Muscle of back (tissue), 13 donors: ENCODE measurements at places on chromosomes 1 and 21.
A peak's percentile ranks its signal among the peaks of the same experiment; 100 is the strongest.

GRCh38 chr1:21860971-21861370 is 48.9 kb downstream of the LDLRAD2 start:
- DNase-seq, result no peak

GRCh38 chr1:113507552-113508214 is 117.4 kb downstream of the MAGI3 start:
- DNase-seq, result no peak

GRCh38 chr1:119656410-119656955 is 8.4 kb upstream of the ZNF697 start:
- DNase-seq, result no peak

GRCh38 chr21:40647706-40648105 is 199.3 kb downstream of the DSCAM start:
- DNase-seq, result peak; percentile 54

- no peak for DNase-seq
Observed at GRCh38 chr1:231214918-231215680, 25.9 kb upstream of the GNPAT start.

GRCh38 chr1:248596615-248597014 is 885 bp downstream of the OR2T10 start:
- no peak for DNase-seq

DNA sequence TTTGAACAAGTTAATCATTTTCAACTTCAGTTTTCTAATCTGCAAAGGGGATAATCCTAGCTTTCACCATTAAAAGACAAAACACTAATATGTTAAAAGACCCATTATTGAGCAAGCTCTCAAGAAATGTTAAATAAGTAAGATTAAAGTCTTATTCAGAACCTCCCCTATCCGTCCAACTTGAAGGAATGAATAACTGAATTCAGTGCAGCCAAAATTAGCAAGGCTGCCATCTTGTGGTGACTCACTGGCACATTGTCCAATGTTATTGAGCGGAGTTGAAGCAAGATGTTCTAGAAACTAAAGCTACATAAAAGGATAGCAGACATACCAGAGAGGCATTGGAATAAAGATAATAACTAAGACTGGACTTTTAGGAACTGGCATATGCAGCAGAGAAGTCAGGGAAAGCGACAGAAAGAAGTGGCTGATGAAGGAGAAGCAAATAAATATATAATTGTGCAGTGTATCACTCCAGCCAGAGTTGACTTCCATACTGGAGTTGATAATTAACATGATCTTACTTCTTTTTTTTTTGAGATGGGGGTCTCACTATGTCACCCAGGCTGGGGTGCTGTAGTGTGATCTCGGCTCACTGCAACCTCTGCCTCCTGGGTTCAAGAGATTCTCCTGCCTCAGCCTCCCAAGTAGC is 8.2 kb upstream of the CAP1 start:
- DNase-seq, result peak; percentile 34

DNA sequence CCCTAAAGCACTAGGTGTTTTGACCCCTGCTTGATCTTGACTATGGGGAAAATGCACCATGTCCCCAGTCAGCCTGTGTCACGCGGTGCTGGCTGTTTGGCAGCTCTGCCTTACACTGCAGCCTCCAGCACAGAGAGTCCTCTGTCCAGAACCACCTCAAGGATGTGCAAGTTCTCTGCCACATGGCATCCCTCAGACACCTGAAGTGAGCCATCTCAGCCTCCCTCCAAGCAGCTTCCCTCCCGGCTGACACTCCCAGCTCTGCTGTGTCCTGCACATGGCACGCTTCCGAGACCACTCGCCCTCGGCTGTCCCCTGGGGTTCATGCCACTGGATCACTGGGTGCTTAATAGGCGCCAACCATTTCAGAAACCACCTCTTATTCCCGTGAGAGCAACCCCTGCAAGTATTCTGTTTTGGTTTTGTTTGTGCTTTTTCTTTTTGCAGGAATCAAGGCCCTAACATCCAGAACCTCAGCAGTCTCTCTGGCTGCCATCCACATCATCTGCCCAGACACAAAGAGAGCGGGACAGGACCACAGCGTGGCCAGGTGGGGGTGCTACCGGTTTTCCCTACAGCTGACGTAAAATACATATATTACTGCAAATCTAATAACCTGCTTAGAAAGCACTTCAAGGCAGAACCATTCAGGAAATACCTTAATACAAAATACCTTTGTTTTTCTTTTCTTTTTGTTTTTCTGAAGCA is 45.7 kb downstream of the CAPZB start:
- DNase-seq, result no peak

DNA sequence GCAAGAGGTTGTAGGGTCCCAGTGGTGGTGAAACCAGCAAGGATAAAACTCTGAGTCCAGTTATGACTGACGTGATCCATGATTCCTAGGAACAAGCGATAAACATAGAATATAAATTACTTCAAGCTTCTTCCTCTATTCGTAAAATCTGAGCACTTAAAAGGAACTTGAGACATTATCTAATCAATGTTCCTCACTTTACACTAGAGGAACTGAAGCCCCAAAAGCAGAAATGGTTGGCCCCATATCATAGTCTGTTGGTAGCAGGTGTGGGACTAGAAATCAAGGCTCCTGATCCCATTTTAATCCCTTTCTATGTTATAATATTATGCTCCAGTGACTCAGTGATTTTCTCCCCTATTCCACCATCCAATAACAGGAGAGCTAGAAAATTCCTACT is 21.9 kb upstream of the MNDA start:
- no peak for DNase-seq

- DNase-seq, result no peak
Observed at GRCh38 chr1:109821221-109821669, 57.5 kb upstream of the EPS8L3 start.

DNA sequence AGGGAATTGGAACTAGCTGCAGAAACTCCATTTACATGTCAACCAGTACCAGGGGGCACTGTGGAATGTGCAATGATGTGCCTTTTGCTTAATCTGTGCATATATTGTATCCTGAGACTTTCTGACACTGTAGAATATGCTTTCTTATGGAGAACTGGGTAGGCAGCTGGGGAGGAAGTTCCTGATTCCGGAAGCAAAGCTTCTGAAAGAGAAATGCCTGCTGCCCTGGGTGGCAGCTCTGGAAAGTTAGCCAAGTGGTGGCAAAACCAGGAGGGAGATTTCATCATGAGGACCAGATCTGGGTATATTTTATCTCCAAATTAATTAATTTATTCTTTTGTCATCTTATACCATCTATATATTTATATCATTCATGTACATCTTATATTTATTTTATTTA is 116.7 kb downstream of the XCL2 start:
- no peak for DNase-seq

DNA sequence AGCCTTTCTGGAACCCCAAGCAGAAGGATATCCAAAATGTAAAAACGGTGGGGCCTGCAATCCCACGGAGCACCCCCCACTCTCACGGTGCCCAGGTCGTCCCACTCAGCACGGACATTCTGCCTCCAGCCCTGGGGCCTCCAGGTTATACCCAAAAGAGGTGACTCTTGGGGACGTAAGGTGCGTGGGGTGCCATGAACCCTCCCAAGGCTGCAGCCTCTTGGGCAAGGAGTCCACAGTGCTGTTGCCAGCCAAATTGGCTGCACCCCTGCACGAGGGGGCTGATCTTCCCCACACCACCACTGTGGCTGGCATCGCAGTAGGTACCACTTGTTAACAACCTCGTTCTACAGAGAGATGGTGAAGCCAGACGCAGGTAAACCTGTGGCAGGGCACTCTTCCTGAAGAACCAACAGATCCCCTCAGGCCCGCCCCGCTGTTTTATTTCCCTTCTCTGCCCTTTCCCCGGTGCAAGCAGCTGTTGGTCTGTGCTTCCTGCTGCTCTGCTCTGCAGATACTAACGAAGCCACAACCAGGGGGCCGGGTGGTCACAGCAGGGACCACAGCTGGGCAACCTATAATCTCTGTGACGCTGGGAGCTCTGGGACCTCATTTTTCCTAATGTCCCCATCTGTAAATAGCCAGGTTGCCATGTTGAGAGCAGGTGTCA is 8.7 kb downstream of the TFF3 start:
- DNase-seq, result no peak

DNA sequence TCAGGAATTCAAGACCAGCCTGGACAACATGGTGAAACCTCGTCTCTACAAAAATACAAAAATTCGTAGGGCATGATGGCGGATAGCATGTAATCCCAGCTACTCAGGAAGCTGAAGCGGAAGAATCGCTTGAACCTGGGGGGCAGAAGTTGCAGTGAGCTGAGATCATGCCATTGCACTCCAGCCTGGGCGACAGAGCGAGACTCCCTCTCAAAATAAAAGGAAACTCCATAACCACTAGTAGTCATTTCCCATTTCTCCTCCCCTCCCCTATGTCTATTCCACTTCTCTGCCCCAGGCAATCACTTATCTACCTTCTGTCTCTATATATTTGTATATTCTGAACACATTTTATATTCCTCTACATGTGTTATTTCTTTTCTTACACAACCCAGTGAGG is 4.0 kb upstream of the CEP350 start:
- DNase-seq, result no peak

DNA sequence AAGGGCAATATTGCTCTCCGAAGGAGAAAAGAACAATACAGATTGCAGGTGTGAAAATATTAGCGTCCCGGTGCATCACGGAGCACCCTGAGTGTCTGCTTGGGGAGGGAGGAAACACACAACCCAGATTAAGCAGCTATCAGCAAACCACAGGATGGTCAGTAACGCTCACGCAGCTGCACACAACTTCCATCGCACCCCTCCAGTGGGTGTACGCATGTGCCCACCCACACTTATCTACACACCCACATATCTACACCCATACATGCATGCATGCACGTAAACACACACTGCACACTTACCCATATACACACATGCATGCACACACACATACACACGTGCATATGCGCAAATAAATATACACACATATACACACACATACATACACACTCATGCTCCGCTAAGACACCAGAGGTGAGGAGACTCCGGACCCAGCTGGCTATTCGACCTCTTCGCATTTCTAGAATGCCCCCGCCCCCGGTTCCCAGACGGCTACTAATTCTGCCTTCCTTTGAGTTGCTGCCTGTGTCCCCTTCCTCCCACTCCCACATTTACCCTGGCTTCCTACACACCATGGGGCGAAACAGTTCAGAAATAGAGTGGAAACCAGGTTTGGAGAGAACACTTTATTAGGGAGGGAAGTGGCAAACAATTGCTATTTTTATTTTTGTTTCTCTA is 26.2 kb downstream of the ITPKB start:
- no peak for DNase-seq

GRCh38 chr1:7430691-7431090 is 340.4 kb upstream of the VAMP3 start:
- DNase-seq, result no peak

DNA sequence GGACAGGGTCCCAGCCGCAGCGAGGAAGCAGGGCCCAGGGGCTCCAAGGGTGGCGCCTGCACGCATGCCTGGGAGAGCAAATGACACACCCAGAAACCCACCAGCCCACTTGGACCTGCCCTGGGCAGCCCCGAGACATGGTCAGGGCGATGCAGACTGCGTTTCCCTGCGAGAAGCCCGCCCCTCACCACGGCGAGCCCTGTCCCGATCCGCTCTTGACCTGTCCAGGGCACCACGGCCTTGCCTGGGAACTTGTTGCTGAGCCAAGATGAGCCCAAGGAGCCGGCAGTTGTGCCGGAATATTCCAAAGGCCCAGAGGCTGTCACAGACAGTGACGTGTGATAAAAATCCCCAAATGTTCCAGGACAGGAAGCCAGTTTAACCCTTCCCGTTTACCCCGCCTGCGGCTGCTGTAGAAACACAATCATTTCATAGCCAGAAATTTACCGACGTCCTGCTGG is 78.1 kb downstream of the SIK1 start:
- DNase-seq, result no peak

DNA sequence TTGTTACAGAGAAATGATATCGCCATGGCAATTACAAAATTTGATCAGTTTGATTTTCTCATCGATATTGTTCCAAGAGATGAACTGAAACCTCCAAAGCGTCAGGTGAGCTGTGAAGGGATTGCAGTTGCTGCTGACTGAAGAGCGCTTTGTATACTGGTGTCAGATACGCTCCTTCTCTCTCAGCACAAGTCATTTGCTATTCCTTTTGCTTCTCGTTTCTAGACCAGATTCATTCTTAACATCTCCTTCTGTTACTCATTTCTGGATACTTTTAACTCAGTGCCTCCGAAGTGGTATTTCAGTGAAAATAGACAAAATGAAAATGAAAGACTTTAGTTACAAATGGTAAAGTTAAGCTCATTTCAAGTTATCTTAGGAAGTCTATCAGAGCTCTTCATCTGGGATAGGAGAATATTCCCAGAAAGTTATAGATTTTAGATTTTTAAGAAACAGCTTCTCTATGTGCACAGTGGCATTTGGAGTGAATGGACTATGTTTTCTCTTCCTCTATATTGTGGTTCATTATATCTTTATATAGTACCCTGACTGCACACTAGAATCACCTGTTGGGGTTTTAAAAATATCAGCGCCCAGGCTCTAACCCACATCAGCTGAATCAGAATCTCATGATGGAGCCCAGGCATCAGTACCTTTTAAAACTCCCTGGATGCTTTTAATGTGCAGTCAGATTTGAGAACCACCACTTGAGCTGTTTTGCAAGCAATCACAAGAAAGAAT is 30.3 kb upstream of the KCNQ4 start:
- no peak for DNase-seq

GRCh38 chr1:24413350-24414163 is at the start of gene STPG1:
Gene STPG1 (minus strand): TSS chr1:24413782. CDS start chr1:24401388, 12,394 bp downstream.
- DNase-seq, result no peak

DNA sequence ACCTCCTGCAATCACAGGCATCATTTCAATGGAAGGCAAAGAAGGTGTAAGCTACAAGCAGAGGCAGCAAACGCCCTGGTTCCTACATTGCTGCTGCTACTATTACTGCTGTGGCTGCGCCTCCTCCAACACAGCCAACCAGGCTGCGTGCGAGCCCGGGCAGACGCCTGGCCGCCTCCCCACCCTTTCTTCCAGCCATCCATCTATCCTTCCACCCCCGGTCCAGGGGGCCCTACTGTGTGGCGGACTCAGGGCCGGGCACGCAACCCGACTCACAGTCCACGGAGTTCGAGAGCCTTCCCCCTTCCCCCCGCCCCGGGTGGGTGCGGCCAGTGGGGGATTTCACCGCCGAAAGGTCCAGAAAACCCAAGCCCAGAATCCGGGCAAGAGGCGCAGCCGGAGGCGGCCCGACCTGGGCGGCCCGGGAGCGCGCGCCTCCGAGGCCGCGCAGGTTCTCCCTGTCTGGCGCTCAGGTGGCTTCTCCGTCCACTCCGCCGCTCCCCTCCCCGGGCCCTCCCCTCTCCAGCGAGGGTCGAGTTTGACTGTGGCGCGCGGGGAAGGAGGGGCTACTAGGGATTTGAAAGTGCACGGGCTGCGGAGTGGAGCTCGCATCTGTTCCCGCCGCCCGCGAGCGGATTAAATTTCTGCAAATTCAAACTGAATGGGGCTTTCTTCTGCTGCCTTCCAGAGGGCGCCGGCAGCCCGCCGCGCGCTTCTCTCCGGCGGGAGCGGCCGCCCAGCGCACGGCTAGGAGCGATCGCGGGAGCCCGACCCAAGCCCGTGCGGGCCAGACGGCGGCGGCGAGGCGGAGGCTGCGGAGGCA is at the start of gene HUNK:
HUNK (plus strand) TSS at position 569 of the 823 bp plus-strand sequence. CDS start 655 bp downstream, outside the sequence.
- DNase-seq, result no peak
